Stimulated activated CD4-positive, alpha-beta T cell treated with anti-CD3 and anti-CD28 coated beads, Interleukin-2, amount 100 ng/mL, for 24 hours (primary cell): ENCODE measurements at places on chromosomes 4 and X.

DNA sequence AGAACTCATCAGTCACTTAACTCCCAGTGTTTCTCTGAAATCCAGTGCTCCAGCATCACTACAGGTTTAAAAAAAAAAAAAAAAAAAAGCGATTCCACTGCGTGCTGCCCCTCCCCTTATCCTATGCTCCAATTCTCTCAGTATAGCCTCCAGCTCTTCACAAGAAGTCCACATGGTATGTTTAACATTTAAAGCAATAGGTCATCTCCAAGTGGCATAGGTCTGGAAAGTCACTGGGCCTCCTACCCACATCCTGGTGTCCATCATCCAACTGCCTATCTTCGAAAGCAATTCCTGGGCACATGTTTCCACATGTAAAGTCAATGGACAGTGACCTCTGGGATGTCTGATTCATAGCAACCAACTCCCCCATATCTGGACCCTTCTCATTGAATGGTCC is 66.5 kb upstream of the MAP3K15 start:
- no peak for DNase-seq

DNA sequence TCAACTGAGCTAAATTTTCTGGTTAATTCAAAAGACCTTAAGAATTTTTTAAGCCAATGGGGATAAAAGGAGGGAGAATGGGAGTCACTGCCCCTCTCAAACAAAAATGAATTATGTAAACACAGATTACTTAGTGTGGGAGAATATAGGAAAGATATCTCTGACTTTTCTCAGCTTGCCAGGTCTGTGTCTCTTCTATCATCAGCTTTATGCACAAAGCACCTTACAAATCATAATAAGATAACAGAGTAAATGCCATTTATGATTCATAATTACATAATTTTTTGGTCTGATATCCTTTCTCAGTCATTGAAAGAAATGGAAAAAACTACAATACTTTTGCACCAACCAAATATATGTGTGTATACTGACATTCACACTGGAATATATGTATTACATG is 604.6 kb upstream of the FAM241A start:
- DNase-seq, result no peak

DNA sequence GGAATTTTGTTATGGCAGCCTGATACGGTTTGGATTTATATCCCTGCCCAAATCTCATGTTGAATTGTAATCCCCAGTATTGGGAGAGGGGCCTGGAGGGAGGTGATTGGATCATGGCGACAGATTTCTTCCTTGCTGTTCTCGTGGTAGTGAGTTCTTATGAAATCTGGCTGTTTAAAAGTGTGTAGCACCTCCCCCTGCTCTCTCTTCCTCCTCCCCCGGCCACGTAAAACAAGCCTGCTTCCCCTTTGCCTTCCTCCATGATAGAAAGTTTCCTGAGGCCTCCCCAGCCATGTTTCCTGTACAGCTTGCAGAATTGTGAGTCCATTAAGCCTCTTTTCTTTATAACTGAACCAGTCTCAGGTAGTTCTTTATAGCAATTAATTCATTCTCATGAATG is 37.9 kb downstream of the SUPT20HL2 start:
- no peak for DNase-seq

DNA sequence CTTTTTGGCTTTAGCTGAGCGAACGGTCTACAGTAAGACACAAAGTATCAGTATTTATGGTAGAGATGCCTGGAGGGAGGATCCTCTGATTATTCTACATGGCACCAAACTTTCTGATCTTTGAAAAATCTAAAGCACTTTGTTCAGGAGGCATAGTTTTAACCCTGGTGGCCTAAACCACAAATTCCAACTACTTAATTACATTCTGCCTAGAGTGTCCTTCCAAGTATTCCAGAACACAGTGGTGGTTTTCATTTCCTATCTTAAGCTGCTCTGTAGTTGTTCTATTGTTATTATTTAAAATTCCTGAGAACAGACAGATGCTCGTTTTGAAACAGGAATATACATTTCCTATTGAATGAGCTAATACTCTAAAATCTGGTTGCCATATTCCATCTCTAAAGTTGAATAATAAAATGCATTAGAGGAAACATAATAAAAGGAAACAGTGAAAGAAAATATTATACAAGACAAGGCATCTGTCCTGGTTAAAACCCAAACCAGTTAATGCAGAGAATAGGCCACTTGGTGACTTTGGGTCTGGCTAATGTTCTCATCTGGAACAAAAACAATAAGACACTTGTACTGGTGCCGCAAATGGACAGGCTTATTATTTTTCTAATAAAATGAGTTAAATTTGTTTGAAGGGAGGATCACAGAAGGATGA is 657.4 kb downstream of the SPRY1 start:
- no peak for DNase-seq

- DNase-seq, result no peak
Measured at GRCh38 chr4:57318703-57319102, 208.5 kb upstream of the IGFBP7 start.

GRCh38 chr4:106801386-106801785 is 234.7 kb downstream of the DKK2 start:
- DNase-seq, result no peak

DNA sequence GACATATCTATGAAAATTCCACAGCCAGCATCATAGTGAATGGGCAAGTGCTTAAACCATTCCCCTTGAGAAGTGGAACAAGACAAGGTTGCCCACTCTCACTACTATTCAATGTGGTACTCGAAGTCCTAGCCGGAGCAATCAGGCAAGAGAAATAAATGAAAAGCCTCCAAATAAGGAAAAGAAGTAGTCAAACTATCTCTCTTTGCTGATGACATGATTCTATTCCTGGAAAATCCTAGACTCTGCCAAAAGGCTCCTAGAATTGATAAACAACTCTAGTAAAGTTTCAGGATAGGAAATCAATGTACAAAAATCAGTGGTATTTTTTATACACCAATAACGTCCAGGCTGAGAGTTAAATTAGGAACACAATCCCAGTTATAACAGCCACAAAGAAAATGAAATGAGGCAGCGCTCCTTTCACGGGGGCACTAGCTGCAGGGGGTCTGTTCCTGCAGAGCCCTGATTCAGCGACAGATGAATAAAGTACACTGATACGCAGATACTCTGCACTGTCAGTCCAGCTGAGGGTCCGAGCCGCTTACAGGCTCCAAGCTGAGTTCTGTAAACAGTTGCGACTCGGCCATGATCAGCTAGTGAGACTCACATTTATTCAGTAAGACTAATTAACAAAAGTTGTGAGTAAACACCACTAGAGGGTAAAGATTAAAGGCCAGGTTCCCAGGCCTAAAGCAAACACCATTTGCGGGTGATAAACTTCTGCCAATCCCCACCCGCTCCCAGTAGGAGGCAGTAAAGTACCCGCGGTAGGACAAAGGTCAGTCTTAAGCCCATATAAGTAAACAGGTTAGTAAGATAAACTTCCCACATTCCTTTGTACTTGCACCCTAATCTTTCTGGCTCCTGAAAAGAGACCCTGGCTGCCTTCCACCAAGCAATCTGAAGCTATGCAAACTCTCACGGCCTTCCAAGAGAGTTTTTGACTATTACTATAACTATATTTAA is 290.6 kb upstream of the GRID2 start:
- no peak for DNase-seq

- no peak for DNase-seq
Measured at GRCh38 chr4:78774417-78774816, 1.7 kb upstream of the BMP2K start.

GRCh38 chrX:15645266-15645665 is 19.3 kb downstream of the CLTRN start:
- no peak for DNase-seq

- no peak for DNase-seq
Measured at GRCh38 chrX:24248042-24248441, 65.8 kb downstream of the SUPT20HL2 start.

DNA sequence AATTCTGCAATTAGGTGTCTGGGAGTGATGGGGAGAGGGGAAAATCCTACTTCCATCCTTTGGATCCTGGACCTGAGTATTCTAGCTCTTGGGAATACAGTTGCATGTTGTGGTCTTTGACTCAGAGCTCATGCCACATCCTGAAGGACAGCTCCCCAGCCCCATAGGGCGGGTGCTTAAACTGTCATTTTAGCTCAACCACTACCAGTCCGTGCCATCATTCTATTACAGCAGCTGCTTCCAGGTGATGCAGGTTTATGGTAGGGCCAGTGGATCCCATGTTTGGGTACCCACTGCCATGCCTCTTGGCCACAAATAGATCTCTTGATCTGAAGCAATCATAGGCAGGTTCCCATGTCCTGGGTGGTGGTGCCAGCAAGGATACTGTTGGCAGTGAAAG is 34.7 kb downstream of the CCKAR start:
- DNase-seq, result no peak

GRCh38 chr4:166501941-166502382 is 628.9 kb downstream of the TLL1 start:
- no peak for DNase-seq

- DNase-seq, result no peak
Measured at GRCh38 chrX:21741869-21742701, 15.8 kb downstream of the SMPX start.

GRCh38 chrX:16629909-16630308 is 20.0 kb upstream of the S100G start:
- no peak for DNase-seq

DNA sequence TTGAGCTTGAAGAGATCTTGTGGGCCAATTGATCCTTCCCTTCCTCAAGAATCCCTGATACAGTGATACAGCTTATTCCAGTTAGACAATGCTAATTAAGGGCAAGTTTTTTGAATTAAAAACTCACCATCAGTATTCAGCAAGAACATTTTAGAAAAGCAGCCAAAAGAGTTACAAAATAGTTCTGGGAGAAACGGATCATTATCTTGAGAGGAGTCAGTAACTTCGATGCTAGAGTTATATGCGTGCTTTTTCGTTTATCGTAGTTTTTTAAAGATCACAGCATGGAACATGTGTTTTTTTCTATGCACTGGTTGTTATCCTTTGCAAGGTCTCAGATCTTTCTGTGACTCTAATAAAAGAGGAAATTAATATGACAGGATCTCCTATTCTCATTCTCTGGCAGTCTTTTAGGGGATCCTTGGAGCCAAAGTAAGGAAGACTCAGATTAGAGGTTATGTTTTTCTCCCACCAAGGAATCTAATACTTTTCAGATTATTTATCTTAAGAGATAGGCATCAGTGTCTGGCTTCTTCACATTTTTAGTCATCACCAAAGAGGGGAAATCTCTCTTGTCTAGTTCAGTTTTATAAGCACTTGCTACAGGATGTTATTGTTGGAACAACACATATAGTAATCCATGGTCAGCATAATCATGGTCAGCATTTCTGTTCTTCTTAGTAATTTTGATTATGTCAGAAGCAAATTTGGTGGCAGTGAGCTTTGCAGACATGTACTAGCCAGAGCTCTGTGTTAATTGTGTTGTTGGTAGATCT is 109.7 kb downstream of the PDLIM5 start:
- no peak for DNase-seq

DNA sequence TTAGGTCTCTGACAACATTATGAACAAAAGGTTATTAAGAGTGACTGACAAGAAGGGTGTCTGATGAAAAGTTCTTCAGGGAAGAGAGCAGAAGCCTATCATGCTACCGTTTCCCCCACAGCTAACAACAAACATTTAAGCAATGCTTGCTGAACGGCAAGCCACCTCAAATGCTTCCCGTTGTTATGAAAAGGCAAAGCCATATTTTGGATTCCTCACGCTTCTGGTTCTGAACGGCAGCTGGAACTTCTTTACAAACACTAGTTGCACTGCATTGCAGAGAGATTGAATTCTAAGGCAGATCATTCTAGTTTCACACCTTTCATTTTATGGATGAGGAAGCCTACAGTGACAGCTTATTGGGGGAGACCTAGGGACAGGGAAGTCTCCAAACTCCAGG is 48.6 kb upstream of the NAP1L5 start:
- DNase-seq, result no peak

DNA sequence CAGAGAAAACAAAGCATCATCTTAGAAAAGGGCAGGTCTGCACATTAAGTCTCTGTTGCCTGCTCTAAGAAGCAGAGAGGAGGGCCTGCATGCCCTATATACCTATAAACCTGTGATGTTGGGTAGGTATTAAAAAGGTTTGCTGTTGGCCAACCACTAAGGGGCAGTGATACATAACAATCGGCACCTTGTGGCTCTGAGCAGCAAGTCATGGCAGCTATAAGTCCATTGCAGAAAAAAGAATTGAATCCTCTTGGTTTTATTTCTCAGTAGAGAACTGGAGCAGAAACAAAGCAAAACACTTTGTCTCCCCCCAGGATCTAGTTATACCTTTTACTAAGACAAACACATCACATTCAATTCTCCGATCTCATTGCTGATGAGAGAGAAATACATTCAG is 1364.4 kb downstream of the STIM2 start:
- no peak for DNase-seq

DNA sequence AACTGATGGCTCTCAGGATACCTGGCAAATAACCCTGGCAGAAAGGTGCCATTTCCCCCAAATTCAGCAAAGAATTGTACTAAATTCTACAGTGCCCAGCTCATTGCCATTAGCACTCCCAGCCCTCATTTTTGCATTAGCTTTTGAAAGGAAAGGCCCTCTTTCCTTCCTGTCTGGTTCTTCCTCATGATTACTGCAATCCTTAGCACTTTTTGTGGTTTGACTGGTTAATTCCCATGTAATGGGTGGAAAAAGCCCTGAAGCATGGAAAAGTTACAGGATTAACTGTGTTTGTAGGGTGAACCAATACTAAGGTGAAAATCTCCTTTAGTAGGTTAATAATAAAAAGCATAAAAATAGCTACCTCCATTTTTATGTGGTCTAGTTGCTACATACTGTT is 139.5 kb downstream of the NPNT start:
- no peak for DNase-seq

GRCh38 chrX:52271206-52271605 is 86.5 kb downstream of the MAGED4 start:
- DNase-seq, result no peak

GRCh38 chr4:119284876-119285780 is 36.8 kb downstream of the FABP2 start:
- DNase-seq, result no peak

DNA sequence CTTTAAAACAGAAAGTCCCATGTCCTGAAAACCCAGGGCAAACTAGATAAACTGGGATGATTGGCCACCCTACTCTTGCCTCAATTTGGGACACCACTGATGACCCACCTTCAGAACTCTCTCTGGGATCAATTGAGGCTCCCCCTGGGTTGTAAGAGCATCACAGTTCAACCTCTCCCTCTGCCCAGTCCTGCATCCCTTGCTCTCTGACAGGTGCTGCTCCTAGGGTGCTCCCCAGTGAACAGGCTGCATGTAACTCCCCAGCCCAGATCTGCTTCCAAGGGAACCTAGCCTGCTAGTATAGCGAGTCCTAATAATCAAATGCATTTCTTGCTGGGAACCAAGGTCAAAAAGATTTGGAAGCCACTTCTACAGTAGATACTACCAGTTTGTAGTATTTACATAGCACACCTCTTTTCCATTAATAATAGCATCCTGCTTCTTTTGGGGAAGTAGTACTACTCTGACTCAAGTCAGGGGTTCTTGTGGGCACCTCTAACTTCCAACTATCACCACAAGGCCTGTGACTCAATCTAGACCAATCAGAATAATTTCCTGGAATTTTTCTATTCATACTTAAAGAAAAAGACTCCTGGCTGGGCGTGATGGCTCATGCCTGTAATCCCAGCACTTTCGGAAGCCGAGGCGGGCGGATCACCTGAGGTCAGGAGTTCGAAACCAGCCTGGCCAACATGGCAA is 42.1 kb upstream of the SPINK2 start:
- DNase-seq, result no peak

- no peak for DNase-seq
Measured at GRCh38 chr4:84916227-84916626, 50.3 kb downstream of the WDFY3 start.
